ENCODE measurements at places on chromosomes 16 and 17.

- no peak for DNase-seq
These were observed 69.5 kb downstream of the SREBF1 start for GRCh38 chr17:17767154-17767869.

- no peak for DNase-seq
These were observed 55.2 kb upstream of the MRTFB start for GRCh38 chr16:14015948-14016347.

DNA sequence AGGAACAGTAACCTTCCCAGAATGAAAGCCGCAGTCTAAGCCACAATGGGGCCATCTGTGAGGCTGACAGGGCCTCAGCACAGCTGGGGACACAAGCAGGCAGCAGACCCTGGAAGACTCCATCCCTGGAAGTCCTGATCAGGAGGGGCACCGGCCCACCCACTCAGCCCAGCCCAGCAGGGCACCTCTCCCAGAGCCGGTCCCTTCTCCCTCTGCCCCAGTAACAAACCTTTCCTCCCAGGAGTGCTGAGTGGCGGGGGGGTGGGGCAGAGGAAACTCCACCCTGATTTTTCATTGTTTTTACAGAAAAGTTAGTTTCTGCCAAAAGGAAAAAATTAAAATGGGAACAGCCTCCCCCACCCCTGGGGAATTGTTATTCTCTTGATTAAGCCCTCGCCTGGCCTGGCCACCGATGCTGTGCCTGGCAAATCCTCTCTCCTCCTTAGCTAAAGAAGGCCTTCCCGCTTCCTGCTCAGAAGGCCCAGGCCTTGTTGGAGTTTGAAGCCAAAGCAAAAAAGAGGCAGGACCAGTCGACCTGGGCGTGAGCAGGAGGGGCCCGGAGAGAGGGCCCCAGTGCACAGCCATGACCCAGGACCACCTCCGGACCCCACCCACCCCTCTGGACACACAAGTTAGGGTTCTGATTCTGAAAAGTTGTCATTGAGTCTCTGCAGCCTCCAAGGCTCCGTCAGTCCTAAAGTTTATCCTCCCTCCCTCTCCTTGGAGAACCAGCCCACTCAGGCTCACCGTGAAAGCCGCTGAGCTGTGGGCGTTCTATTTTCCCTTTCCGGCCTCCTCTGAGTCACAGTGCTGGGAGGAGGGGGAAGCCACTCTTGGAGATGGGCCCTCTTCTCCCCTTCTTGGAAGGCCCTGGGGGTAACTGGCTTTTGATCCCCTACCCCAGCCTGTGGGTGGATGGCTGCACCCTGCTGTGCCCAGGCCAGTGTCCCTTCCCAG lies 128.4 kb upstream of the TNRC6C start:
- DNase-seq, result no peak

GRCh38 chr17:82679586-82680465 lies 18.7 kb downstream of the RAB40B start:
- DNase-seq, result no peak

DNA sequence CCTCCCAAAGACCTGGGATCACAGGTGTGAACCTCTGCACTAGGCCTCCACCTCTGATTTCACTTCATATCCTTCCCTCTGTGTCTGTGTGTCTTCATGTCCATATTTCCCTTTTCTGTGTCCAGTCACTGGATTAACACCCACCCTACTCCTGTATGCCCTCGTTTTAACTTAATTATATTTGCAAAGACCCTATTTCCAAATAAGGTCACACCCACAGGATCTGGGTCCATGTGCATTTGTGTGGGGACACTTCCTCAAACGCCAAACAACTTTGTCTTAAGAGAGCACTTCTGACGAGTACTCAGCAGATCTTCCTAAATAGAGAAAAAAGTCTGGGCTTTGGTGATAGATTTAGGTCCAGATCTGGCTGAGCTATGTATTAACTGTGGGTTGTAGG lies 56.3 kb downstream of the MPHOSPH6 start:
- DNase-seq, result no peak

- DNase-seq, result no peak
These were observed 36.1 kb downstream of the NOG start for GRCh38 chr17:56629531-56630075.

DNA sequence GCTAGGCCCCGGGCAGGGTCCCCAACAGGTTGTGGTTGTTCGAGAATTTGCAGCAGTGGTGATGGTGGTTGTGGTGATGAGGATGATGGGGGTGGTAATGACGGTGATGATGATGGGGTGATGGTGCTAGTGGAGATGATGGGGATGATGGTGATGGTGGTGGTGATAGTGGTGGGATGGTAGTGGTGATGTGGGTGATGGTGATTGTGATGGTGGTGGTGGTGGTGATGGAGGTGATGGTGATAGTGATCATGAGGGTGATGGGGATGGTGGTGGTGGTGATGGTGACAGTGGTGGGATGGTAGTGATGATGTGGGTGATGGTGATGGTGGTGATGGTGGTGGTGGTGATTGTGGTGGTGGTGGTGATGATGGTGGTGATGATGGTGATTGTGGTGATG lies 343.3 kb downstream of the SEC14L1 start:
- DNase-seq, result no peak

DNA sequence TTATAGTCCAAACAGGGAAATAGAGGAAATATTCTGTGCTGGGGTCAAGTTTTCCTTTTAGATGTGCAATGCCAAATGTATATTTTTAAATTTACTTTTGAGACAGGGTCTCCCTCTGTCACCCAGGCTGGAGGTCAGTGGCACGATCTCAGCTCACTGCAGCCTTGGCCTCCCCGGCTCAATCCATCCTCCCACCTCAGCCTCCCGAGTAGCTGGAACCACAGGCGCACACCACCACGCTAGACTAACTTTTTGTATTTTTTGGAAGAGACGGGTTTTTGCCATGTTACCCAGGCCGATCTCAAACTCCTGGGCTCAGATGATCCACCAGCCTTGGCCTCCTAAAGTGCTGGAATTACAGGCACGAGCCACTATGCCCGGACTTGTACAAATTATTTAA lies 25.8 kb upstream of the MED13 start:
- no peak for DNase-seq

- DNase-seq, result no peak
These were observed 548 bp upstream of the ADGRG5 start for GRCh38 chr16:57541754-57542435.
